ENCODE measurements at places on chromosomes 2 and 18.

- no peak for DNase-seq
Observed at GRCh38 chr2:1907291-1907690, 163.0 kb upstream of the PXDN start.

DNA sequence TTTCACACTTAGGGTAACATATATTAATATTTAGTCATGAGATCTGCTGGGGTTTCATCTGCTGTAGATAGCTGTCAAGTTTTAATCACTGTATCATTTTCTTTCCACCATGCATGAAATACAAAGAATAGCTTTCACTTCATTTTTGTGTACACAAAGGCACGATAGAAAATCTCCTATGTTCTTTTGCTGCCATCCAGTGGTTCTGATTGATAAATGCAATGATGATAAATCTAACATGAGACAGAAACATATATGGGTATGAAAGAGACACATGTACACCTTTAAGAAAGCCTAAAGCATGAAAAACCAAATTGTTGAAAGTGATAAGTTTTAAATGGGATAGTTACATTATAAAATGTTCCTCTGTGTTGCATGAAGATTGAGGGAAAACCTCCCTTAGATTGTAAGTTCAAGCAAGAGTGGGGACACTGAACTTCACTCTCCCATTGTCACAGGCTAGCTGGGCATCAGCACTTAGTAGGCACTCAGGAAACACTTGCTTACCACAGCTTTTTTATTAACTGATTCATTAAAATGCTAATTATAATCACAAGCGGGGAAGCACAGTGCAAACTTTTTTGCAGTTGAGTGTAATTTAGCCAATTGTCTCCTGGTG, 31.2 kb downstream of the C1D start:
- no peak for DNase-seq

- DNase-seq: no peak
Observed at GRCh38 chr2:120287183-120288015, 34.7 kb downstream of the RALB start.

- DNase-seq: no peak
Observed at GRCh38 chr2:190088917-190089316, 26.4 kb upstream of the MSTN start.

- no peak for DNase-seq
Observed at GRCh38 chr2:190802129-190802528, 78.5 kb upstream of the GLS start.

GRCh38 chr2:3458396-3459184, 60.7 kb downstream of the ADI1 start:
- DNase-seq: no peak

- no peak for DNase-seq
Observed at GRCh38 chr18:41396211-41396610, 558.8 kb upstream of the PIK3C3 start.

- no peak for DNase-seq
Observed at GRCh38 chr18:71673498-71673897, 870.6 kb downstream of the CBLN2 start.

- DNase-seq: no peak
Observed at GRCh38 chr18:2538844-2539243, 32.5 kb downstream of the METTL4 start.

DNA sequence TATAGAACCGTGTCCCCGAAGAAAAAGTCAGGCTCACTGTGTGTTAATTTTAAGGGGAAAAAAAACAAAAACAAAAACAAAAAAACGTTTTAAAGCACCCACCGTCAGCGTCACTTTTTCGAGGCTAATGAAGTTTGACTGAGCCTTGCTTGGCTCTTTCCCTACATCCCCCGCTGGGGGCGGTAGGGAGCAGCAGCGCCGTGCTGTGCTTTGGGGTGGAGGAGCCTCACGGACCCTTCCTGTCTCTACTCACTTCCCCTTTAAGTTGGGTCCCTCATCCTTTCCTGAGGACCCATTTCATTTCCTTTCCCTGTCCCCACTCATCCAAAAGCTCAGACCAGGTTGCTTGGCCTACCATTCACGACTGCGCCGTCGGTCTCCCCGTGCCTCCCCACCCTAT, 82.8 kb upstream of the RPL31 start:
- no peak for DNase-seq

DNA sequence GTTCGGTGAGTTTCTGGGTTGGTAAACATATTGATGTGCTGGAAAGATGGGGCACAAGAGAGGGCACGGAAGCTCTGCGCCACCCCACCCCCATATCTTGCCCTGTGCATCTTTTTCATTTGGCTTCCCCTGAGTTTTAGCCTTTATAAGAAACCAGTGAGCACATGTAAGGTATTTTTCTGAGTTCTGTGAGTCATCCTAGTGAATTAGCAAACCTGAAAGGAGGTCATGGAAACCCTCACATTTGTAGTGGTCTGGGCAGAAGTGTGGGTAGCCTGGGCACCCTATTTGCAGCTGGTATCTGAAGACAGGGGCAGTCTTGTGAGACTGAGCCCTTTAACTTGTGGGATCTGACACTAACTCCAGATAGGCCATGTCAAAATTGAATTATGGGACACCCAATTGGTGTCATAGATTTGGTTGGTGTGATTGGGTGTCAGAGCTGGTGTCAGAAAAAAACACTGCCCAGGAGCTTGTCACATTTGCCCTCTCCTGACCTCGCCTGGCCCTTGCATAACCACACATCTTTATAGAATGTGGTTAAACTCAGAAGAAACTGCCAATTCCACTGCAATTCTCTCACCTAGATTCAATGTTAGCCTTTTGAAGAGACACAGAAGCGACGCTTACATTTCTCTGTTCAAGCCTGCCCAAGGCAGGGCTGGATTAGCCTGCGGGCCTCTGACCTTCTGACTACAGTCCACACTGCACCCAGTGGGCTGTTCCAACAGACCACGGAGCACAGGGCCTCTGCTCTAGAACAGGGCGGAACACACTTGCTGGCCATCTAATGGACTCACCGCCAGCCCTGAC, 12.0 kb upstream of the GALM start:
- no peak for DNase-seq

- DNase-seq: no peak
Observed at GRCh38 chr2:30701782-30702181, 105.5 kb downstream of the CAPN13 start.

GRCh38 chr18:12079491-12080237, 14.0 kb upstream of the ANKRD62 start:
- no peak for DNase-seq

- DNase-seq: no peak
Observed at GRCh38 chr18:8242151-8242696, 367.0 kb upstream of the RAB12 start.
